IPS-NIHi11 (cell line): ENCODE measurements at places on chromosomes 12 and 14.

DNA sequence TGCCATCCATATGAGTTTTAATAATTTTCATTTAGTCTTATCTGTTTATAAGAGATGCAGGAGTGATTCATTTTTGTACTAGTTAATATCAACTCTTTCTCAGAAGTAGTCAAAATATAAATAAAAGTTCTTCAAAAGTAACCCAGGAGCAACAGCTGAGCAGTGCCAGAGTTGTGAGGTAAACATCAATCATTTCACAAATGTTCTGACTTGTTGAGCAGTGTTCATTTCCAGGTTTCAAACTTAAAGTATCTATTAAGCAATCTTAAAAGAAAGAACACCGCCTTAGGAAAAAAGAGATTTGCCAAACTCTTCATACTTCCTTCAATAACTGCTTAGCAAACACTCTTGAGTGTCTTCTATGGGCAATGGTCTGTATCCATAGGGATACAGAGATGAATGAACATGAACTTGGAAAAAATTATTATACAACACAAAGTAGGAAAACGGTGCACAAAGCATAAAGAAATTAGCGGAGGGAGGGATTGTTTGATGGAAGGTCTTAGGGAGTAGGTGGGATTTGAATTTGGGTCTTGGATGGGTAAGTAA is 41.9 kb upstream of the POC1B start:
- DNase-seq = no peak

GRCh38 chr12:48216785-48217184 is 13.7 kb upstream of the OR10AD1 start:
- no peak for DNase-seq

DNA sequence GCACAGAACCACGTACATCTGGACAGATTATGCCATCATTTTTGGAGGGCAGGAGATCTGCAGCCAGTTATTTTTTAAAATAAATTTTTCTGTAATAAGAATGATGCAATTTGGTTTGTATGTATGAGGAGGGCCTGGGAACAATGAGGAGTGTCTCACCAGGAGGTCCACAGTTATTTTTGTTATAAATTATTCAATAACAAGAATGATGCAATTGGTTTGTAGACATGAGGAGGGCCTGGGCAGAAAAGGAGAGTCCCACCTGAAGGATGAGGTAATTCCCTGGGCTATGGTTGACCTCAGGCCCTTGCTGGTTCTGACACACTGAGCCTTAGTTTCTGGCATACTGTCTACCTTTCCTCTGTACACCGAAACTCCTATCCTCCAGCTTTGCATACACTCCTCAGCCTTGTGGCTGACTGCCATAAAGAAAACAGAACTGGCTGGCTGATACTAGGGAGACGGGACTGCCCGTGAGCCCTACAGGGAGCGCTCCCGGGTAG is 9.0 kb upstream of the DCD start:
- no peak for DNase-seq

- DNase-seq = no peak
These were observed 126.1 kb downstream of the PELI2 start for GRCh38 chr14:56244138-56244789.

- no peak for DNase-seq
These were observed 18.0 kb downstream of the LUM start for GRCh38 chr12:91093341-91093740.

DNA sequence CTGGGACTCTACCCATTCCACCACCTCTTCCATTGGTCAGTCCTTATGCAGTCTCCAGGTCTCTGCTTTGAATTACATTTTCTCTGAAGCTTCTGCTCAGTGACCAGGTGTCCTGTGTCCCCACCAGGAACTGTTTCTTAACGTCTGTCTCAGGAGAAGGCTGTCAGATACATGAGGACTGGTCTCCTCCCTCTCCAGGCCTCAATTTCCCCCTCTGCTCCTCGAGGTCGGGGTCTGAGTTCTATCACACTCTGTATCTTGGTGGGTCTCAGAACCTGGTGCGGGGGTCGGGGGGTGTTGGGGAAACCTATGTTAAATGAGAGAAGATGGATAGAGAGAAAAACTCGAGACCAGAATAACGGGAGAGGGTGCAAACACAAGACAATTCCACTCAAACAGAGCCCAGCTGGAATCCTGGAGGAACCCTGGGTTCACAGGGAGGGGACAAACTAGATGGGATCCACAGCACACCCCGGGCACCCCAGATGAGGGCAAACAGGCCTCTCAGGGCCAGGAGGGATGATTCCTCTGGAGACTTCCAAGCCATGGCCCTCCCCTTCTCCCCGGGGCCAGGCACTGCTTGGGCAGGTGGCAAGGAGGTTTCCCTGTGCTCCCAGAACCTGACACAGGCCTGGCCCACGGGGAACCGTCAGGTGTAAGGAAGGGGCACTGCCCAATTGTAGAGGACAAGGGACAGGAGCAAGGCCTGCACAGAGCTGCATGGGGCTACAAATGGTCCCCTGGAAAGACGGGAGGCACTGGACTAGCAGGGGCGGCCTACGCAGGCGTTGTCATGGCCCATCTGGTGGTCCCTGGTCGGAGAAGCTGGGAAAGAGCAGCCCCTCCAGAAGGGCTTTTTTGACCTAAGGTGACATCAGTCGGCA is 313.2 kb upstream of the DIO3 start:
- DNase-seq = no peak

GRCh38 chr14:53060046-53060445 is 93.1 kb downstream of the DDHD1 start:
- DNase-seq = no peak
